ENCODE measurements at places on chromosomes 12 and 14.

DNA sequence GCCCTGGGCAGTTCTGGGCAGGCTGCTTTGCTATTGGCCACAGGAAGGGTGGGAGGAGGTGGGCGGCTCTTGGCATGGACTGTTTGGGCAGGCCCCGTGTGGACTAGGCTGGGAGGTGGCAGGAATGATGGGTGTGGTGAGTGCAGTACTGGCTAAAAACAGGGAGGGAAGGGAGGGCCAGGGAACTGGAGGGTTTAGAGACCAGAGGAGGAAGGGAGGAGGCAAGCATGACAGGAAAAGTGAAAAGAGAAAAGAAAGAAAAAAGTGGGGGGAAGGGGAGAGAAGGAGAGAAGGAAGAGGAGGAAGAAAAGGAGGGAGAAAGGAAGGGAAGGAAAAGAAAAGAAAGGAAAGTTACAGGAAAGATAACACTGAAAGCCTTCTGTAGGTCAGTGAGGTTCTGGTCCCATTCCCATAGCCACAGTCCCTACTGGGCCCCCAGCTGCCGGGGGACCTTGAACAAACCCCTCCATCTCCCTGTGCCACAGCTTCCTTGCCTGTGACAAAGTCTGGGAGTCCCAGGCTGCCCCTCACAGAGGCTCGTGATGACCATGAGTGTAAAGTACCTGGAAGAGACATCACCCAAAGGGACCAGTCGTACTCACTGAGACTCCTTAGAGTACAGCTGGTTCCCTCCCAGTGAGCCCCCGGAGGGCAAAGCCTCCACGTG is 1.1 kb upstream of the C14orf132 start:
- DNase-seq = no peak

DNA sequence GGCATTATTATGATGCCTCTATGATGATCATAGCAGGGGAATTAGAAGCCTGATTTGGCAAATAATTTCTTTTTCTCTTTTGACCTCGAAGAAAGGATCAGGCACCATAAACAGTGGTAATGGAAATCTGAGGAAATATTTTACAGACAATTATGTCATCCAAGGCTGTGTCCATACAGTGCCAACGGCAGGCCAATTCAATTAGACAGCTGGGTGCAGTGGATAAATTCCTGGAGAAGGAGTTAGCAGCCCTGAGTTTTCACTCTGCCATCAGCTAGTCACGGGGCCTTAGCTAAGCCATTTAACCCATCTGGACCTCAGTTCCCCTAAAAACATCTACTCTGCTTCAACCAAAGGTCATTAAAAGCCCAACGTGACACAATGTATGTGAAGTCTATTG is 4.1 kb downstream of the TPH2 start:
- no peak for DNase-seq

DNA sequence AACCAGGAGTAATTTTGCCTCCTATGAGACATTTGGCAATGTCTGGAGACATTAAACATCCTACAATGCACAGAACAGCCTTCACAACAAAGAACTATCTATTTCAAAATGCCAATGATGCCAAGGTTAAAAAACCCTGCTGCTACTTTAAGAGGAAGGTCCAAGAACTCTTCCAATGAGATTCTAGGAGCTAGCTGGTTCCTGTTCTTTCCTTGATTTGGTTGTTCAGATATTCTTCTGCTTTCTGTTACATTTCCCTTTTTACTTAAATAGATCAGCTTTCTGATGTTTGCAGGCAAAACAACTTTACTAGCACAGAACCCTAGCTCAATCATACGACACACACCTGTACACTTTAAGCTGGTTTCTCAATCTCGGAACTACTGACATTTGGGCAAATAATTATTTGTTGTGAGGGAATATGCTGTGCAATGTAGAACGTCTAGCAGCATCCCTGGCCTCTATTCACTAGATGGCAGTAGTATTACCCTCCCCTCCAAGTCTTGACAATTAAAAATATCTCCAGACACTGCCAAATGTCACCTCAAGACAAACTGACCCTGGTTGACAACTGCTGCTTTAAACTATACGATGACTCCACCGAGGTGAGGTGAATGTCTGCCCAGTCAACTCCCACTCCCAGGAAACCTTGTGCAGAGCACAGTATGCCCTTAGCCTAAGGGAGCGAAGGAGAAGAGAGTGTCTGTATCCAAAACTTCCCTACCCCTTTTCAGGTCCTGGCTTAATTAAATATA is 4.4 kb downstream of the BLTP3B start:
- no peak for DNase-seq

DNA sequence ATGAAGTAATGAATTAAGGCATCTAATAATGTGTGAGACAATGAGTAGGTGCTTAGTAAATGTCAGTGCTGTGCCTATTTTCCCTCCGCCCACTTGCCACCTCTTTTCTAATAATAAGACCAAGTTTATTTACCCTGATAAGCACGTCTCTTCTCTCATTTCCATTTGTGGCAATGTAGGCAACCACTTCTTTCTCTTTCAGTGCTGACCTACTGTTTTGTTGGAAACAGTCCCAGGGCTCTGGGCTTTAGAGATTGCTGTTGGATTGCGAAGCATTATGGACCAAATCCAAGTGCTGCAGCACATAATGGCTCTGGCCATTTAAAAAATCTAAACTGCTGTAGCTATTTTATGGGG is 141.3 kb upstream of the PLEKHG7 start:
- DNase-seq = no peak

DNA sequence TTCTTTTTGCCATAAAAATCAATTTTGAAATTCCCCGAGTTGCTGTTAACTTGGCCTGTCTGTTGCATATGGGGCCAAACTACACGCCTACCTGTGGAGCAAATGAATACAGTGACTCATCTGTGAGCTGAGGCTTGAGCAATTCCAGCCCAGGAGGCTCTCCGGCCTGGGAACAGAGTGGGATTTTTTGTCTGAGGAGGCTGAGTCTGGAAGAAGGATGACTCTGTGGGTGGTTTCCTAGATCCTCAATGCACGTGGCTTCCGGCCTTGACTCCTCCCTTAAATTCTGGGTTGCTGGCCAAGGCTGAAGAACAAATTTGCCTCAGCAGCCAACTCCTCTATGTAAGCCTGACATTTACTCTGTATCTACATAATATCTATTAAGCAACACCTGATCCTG is 124.1 kb downstream of the SSPN start:
- DNase-seq = no peak

DNA sequence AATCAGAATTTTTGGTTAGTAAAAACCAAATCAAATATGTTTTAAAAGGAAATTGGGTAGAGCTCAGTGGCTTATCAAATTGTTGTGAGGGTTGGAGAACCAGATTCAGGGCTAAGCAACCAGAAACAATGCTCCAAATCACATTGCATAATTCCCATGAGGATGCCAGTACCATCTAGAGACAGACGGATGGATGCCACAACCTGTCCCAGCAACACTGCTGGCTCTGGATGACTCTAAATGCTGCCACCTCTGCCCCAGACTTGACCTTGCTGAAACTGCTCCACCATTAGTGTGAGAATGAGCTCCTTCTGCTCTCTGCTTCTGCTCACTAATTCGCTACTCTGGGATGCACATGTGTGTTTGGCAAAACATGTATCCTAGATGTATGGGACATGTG is 43.9 kb downstream of the FRS2 start:
- DNase-seq = no peak

DNA sequence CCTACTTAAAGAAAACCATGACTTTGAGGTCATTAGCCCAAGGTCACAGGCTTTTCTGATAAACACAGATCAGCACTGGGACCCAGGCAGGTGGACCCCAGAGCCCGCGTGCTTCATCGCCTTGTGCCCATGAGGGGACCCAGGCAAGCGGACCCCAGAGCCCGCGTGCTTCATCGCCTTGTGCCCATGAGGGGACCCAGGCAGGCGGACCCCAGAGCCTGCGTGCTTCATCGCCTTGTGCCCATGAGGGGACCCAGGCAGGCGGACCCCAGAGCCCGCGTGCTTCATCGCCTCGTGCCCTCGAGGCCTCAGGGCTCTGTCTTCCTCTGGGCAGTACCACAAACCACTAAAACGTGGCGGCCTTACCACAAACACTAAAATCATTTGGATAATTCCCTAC is 31.7 kb downstream of the STX2 start:
- no peak for DNase-seq

DNA sequence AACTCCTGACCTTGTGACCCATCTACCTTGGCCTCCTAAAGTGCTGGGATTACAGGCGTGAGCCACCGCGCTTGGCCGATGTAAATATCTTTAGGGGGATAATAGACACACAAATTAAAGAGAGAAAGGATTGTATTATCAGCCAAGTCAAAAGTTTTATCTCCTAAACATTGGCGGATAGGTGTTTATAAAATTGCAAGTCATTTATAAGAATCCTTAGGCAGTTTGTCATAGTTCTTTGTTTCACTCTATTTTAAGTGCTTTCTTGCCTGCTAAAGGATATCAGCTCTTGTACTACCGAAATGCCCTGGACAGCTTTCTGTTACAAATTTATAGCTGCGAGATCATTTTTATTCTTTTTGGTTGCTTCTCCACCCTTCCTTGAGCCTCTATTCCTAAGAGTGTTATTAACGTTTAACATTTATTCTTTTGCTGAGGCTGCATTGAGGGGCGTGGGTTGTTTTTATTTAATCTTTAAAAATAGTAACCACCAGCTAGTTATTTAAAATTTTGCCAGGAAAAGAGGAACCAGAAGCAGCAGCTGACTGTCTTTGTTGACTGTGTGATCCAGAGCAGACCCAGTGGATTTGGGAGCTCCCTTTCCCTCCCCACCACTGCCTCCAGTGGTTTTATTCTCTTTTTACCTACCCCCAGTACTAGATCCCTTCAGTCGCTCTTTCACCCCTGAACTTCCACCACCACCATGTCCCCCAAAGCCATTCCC is 106.4 kb downstream of the DIP2B start:
- DNase-seq = no peak

- DNase-seq = no peak
Observed at GRCh38 chr12:71685312-71685906, 473 bp upstream of the TMEM19 start.

- DNase-seq = no peak
Observed at GRCh38 chr12:27133022-27133590, 50.7 kb upstream of the C12orf71 start.

GRCh38 chr14:35419429-35419841 is 14.9 kb upstream of the NFKBIA start:
- DNase-seq = no peak

GRCh38 chr12:100716945-100717732 is 77.4 kb upstream of the ANO4 start:
- no peak for DNase-seq

DNA sequence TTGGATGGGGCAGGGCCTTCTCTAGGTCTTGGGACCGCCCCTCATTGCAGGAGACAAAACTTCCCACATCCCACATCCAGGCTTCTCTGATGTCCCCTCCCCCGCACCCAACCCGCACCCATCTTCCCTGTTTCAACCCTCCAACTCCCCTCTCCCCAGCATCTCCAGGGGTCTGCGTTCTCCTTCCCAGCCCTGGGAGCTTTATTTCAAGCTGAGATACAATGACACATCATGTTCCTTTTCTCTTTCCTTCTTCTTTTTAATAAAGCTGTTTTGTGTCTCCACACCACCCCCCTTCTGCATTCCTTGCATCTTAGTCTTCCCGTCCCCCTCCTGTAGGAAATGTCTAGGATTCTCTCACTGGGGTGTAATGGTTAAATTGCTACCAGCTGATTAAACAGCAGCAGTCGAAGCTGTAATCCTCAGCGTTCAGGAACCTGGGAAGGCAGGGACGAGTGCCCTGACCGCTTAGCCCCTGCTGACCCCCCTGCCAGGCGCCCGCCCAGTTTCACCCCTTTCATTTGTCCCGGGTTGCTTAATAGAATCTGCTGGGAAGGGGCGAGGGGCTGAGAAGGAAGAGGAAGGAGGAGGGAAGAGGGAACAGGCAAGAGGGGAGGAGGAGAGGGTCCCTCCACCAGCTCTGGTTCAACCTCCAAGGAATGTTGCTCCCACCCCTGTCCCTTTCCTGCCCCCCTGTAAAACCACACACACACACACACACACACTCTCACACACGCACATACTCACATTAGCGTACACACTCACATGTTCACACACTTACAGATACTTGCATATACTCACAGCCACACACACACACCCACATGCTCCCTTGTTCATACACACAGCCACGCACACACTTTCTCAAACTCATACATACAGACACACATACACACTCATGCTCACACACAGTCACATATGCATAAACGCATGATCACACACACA is 104.5 kb upstream of the MED13L start:
- DNase-seq = no peak

- DNase-seq = no peak
Observed at GRCh38 chr12:75302225-75302624, 27.9 kb downstream of the CAPS2 start.

- no peak for DNase-seq
Observed at GRCh38 chr12:74849801-74850200, 312.2 kb downstream of the ATXN7L3B start.

DNA sequence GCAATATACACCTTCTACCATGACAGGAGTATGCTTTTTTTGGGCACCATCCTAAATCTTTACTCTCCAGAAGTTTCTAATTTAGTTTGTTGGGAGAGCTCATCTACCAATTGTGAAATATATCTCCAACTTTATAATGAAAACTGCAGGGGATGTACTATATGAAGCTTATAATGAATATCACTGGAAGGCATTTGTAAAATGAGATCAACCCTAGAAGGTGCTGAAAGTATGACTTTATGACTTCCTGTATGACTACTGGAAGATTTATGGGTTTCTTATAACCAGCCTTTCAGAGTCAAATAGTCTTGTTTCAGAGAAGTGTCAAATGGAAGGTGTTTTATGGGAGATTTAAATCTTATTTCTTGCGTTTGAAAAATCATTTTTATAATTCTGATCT is 122.9 kb downstream of the MYRFL start:
- DNase-seq = no peak

- no peak for DNase-seq
Observed at GRCh38 chr14:66824251-66824650, 316.3 kb downstream of the GPHN start.

- no peak for DNase-seq
Observed at GRCh38 chr12:40137252-40137651, 31.4 kb upstream of the SLC2A13 start.

DNA sequence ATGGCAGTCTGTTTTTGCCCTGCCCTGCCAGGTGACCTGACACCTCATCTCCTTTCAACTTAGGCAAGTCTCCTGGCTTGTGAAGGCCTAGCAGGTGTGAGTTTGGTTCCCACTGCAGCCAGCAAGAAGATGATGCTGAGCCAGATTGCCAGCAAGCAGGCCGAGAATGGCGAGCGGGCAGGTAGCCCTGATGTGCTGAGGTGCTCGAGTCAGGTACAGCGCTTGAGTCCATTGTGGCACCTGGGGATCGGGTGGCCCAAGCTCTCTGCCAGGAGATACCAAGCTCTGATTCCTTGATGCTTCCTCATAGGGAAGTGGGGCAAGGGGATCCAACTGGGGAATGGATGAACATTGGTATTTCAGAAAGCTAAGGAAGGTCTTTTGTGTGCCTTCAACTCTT is 4.1 kb upstream of the CSAD start:
- no peak for DNase-seq

DNA sequence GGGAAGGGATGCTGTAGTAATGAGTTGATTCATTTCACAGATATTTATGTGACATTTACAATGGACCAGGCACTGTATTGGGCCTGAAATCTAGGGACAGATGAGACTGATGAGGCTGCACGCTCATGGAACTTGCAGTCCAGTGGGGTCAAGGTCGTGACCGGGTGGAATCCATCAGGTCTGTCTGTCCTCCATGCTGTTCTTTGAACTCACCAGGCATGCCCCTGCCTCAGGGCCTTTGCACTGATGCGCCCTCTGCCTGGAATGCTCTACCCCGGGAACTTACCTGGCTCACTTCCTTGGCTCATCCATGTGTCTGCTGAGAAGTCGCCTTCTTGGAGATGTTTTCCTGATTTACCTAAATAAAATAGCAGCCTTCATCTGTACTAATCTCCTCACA is 200.1 kb downstream of the VRK1 start:
- no peak for DNase-seq

GRCh38 chr12:113861708-113862312 is 104.3 kb downstream of the RBM19 start:
- no peak for DNase-seq
